ENCODE measurements at places on chromosomes 7 and 10. TPM values are rescaled to one million over a fixed set of nuclear protein-coding genes. Genes with fewer than 3 reads are reported as not detected.

DNA sequence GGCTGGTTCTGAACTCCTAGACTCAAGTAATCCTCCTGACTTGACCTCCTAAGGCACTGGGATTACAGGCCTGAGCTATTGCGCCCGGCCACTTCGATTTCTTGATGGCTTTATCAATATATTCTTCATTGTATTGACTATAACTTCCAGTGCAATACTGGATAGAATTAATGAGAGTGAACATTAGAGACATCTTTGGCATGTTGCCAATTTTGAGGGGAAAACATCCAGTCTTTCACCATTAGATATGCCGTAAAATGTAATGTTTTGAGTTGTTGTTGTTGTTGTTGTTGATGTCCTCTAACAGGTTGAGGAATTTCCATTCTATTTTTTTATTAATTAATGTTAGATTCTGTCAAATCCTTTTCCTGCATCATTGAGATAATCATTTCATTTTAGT lies 578.9 kb downstream of the ZWINT start:
- no peak for DNase-seq

DNA sequence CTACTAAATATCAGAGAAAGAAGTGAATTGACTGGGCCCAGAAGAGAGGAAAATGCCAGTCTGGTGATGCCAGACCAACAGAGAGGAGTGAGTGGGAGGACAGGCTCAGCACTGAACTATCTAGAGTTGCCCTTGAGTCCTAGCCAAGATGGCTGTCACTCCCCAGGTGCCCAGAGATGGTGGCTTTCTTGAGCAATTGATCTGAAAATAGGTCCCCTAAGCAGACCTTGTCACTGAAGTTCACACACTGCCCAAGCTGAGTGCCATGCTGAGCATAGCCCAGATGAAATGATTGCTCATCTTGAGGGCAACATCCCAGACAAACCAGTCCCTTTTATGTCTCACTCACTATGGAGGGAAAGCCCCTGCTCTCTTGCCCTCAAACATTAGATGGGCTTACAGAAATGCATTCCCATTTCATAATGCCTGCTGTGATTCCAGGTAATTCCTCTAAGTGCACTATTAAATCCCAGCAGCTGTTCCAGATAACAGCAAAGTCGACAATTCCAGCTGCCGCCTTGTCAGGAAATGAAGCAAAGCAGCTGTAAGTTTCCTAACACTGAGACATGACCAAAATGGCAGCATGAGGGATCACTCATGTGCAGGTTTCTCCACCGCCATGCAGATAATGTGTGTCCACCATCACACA lies 329.4 kb downstream of the KCNMA1 start:
- no peak for DNase-seq

DNA sequence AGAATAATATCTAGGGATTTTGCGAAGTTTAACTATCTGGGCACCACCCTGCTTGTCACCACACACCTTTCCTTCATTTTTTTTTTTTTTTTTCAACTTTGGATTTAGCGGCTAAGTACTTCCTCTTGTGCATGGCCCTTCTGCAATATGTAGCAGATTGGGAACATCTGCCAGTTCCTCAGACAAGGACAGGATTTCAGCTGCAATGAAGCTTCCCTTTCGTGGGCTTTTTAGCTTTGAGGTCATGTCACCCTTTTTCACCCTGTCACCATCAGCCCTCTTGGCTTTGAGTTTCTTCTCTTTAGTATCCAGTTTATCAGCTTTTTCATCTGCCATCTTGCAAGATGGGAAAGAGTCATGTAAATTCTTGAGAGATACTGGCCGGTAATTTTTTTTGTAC lies 81.6 kb upstream of the ETV1 start:
- no peak for DNase-seq

- no peak for DNase-seq
Observed at GRCh38 chr10:73634421-73634820, 6.9 kb downstream of the MYOZ1 start.

GRCh38 chr10:69088801-69089501 lies 1.0 kb downstream of the SRGN start:
- no peak for DNase-seq

GRCh38 chr7:81484261-81484660 lies 285.6 kb downstream of the HGF start:
- no peak for DNase-seq

GRCh38 chr10:11097686-11098085 lies 80.0 kb downstream of the CELF2 start:
- DNase-seq, result no peak

GRCh38 chr10:61554925-61555324 lies 101.7 kb upstream of the TMEM26 start:
- no peak for DNase-seq

GRCh38 chr7:36153571-36154097 lies 580 bp downstream of the EEPD1 start:
- DNase-seq, result no peak

DNA sequence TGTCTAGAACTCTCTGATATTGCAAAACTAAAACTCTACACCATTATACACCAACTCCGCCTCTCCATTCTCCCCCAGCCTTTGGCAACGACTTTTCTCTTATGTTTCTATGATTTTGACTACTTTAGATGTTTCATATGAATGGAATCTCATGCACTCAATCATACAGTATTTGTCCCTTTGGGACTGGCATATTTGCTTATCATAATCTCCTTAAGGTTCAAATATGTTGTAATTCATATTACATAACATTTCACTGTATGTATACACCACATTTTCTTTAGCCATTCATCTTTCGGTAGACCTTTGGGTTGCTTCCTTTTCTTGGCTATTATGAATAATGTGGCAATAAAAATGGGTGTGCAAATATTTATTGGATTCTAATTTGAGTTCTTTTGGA lies 164.4 kb downstream of the ARL4A start:
- DNase-seq, result no peak

GRCh38 chr7:134589491-134589941 lies 40.6 kb downstream of the AKR1B15 start:
- DNase-seq, result no peak

- DNase-seq, result peak; percentile 84
Observed at GRCh38 chr7:100369105-100369504, 4.2 kb upstream of the PILRA start.

DNA sequence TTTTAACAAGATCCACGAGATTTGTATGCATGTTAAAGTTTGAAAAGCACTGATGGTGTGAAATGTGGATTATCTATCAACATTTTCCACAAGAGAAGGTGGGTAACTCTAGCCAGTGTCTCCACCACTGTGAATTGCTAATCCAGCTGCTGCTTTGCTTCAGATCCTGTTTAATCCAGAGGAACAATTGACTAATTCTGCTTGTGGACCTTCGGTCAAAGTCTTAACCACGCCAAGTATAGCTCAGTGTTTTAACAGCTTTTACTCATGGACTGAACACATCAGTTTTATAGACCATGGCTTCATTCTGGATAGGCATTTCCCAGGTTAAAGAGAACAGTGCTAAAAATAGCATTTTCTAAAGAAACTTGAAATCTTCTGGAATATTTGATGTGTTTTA lies 23.5 kb downstream of the ADK start:
- DNase-seq, result no peak

DNA sequence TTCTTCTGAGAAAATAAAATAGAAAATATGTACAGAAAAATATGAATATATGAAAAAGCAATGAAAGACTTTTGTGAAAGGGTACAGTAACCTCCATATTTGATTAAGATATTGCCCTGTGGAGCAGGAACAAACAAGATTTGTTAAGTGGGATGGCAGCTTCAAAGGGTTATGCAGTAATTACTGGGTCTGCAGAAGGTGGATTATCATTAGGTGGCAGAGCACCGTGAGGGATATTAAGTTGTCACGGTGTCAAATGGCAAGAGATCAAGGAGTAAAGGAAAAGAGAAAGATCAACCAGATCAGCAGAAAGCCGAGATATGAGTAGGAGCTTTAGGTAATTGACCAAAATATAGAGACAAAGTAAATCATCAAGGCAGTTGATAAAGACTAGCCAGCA lies 44.1 kb downstream of the DGKB start:
- DNase-seq, result no peak

DNA sequence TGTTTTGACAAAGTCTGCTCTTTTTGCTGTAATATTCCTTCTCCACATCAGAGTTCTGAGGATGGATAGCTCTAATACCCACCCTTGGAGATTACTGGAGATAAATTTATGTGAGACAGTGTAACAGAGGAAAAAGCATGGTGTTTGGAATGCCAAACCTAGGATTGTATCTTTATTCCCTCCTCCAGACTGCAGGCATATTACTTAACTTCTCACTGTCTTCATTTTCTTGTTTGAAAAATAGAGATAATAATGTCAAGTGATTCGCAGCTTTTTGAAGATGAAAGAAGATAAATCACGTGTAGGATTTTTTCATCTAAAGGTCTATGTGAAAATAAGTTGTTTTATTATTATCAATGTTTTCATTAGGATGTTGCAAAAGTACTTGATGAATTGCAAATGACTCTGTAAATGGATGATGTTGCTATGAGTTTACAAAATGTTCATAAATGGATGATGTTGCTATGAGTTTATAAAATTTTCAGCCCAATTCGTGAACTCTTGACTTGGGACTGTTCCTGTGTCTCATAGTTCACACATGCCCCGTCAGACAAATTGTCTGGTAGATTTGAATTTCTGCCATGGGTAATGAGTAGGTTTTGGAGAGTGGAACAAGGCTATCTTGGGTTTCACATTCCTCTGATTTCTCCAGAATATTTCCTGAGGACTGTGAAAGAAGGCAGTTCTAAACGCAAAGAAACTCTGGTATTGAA lies 113.1 kb upstream of the IGFBP3 start:
- no peak for DNase-seq

- DNase-seq, result no peak
Observed at GRCh38 chr7:41891950-41892349, 189.1 kb upstream of the INHBA start.

- DNase-seq, result no peak
Observed at GRCh38 chr7:154472343-154472742, 420.1 kb downstream of the DPP6 start.

Gene CALY
- not detected for total RNA-seq

Gene PON3
- total RNA-seq, result 2.7 TPM

Gene METTL27
- total RNA-seq, result 1.7 TPM

Gene HEPACAM2
- not detected for total RNA-seq

Gene SPDYE2B
- not detected for total RNA-seq

Gene EFCAB10
- total RNA-seq, result not detected

Gene NUTM2B
- total RNA-seq, result 0.48 TPM

Gene MRLN
- not detected for total RNA-seq

Gene PAX4
- total RNA-seq, result not detected

Gene ZNF117
- 58.1 TPM for total RNA-seq

Gene NPFFR1
- not detected for total RNA-seq

Gene KIAA1549
- 2.4 TPM for total RNA-seq

Gene NDUFA5
- total RNA-seq, result 48.9 TPM

Gene LMTK2
- total RNA-seq, result 10.2 TPM
